ENCODE measurements at places on chromosomes 2 and 18. TPM values are rescaled to one million over a fixed set of nuclear protein-coding genes. Genes with fewer than 3 reads are reported as not detected.

- H3K4me3 ChIP-seq = no peak overlapping the region
- peaks cover 26% of the 10 kb centered on the region for H3K4me1 ChIP-seq
- DNase-seq = no peak
- H3K27me3 ChIP-seq = no peaks in the 10 kb centered on the region
Observed at GRCh38 chr2:241223211-241224017, 34.9 kb downstream of the ANO7 start.

The PJVK gene
- 7.9 TPM for total RNA-seq

DNA sequence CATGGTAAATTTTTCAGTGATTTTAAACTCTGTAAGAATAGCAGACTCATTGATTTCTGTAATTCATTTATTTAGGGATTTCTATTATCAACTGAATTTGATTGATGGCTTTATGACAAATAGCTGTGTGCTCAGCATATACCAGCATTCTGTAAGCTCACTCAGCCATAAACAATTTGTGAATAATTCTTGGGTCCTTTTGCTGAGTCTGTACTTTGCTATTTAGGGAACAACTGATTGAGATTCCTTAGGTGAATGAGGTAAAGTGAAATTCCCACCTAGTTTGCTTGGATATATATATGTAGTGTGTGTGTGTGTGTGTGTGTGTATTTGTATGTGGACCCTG, 76.7 kb upstream of the CAVIN2 start:
- H3K4me3 ChIP-seq = no peak overlapping the region
- no peak for DNase-seq
- no peak overlapping the region for H3K27ac ChIP-seq
- no peaks in the 10 kb centered on the region for H3K27me3 ChIP-seq
- no peaks in the 10 kb centered on the region for H3K4me1 ChIP-seq

The EML6 gene
- total RNA-seq = 6.9 TPM

GRCh38 chr2:165055082-165055851, 99.9 kb upstream of the SLC38A11 start:
- H3K4me3 ChIP-seq = no peak overlapping the region
- no peaks in the 10 kb centered on the region for H3K27me3 ChIP-seq
- H3K4me1 ChIP-seq = no peaks in the 10 kb centered on the region
- no peaks in the 10 kb centered on the region for H3K36me3 ChIP-seq
- no peak overlapping the region for H3K27ac ChIP-seq

DNA sequence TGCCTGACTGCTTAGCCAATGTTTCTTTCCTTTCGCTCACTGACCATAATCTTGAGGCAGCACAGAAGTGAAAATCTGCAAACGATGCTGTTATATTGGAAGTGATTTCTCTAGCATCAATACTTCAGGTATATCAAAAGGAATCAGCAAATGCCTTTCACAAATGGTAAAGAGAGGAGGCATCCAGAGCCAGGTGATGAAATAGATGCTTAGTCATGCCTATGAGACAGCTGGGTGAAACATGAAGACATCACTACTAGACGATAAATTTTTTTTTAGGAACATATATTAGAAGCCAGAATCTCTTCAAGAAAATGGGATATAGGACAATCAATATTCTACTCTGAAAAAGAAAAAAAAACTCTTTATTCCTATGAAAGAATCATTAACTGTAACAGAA, 249.2 kb upstream of the SLC39A10 start:
- no peaks in the 10 kb centered on the region for H3K4me1 ChIP-seq
- no peaks in the 10 kb centered on the region for H3K27me3 ChIP-seq
- H3K4me3 ChIP-seq = no peak overlapping the region

GRCh38 chr2:8335801-8336200, 346.1 kb upstream of the ID2 start:
- DNase-seq = no peak
- H3K27ac ChIP-seq = no peak overlapping the region
- no peaks in the 10 kb centered on the region for H3K27me3 ChIP-seq
- H3K36me3 ChIP-seq = no peaks in the 10 kb centered on the region

The NCKAP5 gene
- total RNA-seq = 8.9 TPM

- peaks cover 17% of the 10 kb centered on the region for H3K36me3 ChIP-seq
- no peak for DNase-seq
- H3K4me1 ChIP-seq = no peaks in the 10 kb centered on the region
Observed at GRCh38 chr2:127626917-127627739, 18.8 kb upstream of the GPR17 start.

- no peak overlapping the region for H3K27ac ChIP-seq
- H3K4me1 ChIP-seq = no peaks in the 10 kb centered on the region
- H3K36me3 ChIP-seq = no peaks in the 10 kb centered on the region
- no peaks in the 10 kb centered on the region for H3K27me3 ChIP-seq
Observed at GRCh38 chr2:64177315-64177714, 33.1 kb upstream of the PELI1 start.

GRCh38 chr2:51505533-51505932, 473.6 kb upstream of the NRXN1 start:
- H3K36me3 ChIP-seq = no peaks in the 10 kb centered on the region
- no peaks in the 10 kb centered on the region for H3K4me1 ChIP-seq
- DNase-seq = no peak
- H3K27me3 ChIP-seq = no peaks in the 10 kb centered on the region
- H3K27ac ChIP-seq = no peak overlapping the region

The UPP2 gene
- 0.55 TPM for total RNA-seq

DNA sequence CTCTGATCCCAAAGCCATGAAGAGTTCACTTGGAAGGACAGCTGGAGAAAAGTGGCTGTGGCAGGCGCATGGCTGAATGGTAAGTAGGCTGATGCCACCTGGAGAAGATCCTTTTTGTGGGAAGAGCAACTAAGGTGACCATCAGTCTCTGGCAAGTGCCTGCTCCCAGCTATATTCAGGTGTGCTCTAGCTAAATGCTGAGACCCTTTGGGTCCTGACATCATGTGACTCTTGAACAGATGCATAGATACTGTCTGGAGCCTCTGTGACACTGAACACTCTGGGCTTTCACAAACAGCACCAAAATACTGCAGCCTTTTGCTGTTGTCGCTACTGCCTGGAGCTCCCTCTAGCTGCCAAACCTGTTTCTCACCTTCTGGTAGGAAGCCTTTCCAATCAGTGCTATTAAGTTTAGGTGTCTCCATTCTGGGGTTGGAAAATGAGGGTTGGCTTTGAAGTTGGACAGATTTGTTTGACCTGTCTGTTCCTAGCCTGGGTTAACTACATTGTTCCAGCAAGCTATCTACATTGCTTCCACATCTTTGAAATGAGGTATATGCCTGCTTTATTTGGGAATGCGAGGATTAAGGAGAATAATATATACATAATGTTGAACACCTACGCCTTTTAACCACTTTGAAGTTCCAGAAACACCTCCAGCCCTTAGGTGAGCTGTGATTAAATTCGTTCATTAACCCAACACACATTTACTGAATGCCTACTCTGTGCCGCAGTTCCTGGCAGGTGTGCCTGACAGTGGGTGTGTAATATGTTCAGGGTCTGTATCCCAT, 3.1 kb downstream of the EGR4 start:
- H3K27me3 ChIP-seq = peaks cover 80% of the 10 kb centered on the region
- H3K27ac ChIP-seq = no peak overlapping the region
- peak; percentile 77 for DNase-seq
- peaks cover 25% of the 10 kb centered on the region for H3K4me1 ChIP-seq
- H3K4me3 ChIP-seq = no peak overlapping the region
- H3K36me3 ChIP-seq = no peaks in the 10 kb centered on the region

DNA sequence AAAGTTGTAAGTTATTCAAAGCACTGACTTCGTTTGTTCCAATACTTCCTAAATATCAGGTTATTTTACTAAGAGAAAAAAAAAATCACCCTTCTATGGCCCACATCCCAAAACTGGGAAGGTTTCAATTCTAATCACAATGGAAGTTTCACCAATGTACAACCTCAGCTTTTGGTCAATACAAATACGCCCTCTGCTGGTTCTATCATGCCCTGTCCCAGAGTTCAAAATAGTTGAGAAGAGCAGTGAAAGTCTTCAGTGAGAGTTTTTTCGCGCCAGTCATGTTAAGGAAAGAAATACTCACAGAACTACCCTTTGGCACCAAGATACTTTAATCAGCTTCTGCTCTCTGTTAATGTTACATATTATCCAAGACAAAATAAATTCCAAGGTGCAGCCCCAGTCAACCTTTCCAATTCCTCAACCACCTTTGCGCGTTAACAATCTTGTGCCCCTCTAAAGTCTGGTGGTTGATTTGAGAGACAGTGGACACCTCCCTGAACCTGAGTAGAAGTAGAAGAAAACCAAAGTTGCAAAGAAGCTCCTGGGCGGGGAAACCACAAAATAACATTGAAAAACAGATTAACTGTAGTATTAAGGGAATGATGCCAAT, 59.9 kb downstream of the SUMO1 start:
- H3K36me3 ChIP-seq = no peaks in the 10 kb centered on the region
- H3K27ac ChIP-seq = no peak overlapping the region
- H3K4me1 ChIP-seq = no peaks in the 10 kb centered on the region
- H3K27me3 ChIP-seq = no peaks in the 10 kb centered on the region
- H3K4me3 ChIP-seq = no peak overlapping the region

- no peak for DNase-seq
- H3K4me1 ChIP-seq = no peaks in the 10 kb centered on the region
- H3K36me3 ChIP-seq = no peaks in the 10 kb centered on the region
- no peaks in the 10 kb centered on the region for H3K27me3 ChIP-seq
- no peak overlapping the region for H3K27ac ChIP-seq
- no peak overlapping the region for H3K4me3 ChIP-seq
Observed at GRCh38 chr2:74206180-74206688, 7.8 kb downstream of the MTHFD2 start.

- H3K36me3 ChIP-seq = peaks cover 67% of the 10 kb centered on the region
- peaks cover 9% of the 10 kb centered on the region for H3K4me1 ChIP-seq
- DNase-seq = peak; percentile 51
- no peak overlapping the region for H3K27ac ChIP-seq
- H3K27me3 ChIP-seq = no peaks in the 10 kb centered on the region
Observed at GRCh38 chr2:100391735-100392515, 25.5 kb downstream of the CHST10 start.

The GREB1L gene
- 7.9 TPM for total RNA-seq

- no peak for DNase-seq
- no peaks in the 10 kb centered on the region for H3K27me3 ChIP-seq
- no peak overlapping the region for H3K27ac ChIP-seq
- H3K4me3 ChIP-seq = no peak overlapping the region
- H3K4me1 ChIP-seq = no peaks in the 10 kb centered on the region
- no peaks in the 10 kb centered on the region for H3K36me3 ChIP-seq
Observed at GRCh38 chr2:68732036-68732932, 2.3 kb upstream of the ARHGAP25 start.

DNA sequence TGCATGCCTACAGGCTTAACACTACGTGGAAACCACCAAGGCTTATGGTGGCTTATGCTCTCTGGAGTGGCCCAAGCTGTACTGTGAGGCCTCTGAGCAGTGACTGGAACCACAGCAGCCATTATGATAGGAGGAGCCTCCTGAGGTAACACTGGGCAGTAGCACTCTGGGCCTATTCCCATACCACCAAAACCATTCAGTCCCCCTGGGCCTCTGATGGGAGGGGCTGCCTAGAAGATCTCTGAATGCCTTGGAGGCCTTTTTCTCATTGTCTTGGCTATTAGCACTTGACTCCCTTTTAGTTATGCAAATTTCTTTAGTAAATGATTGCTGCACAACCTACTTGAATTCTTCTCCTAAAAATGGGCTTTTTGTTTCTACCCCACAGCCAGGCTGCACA, 985.0 kb downstream of the DPP10 start:
- H3K36me3 ChIP-seq = no peaks in the 10 kb centered on the region
- DNase-seq = no peak
- no peak overlapping the region for H3K4me3 ChIP-seq
- H3K27ac ChIP-seq = no peak overlapping the region

GRCh38 chr2:10517351-10518043, 69.4 kb upstream of the ODC1 start:
- no peaks in the 10 kb centered on the region for H3K36me3 ChIP-seq
- no peak for DNase-seq
- H3K4me1 ChIP-seq = no peaks in the 10 kb centered on the region
- no peak overlapping the region for H3K27ac ChIP-seq
- H3K27me3 ChIP-seq = no peaks in the 10 kb centered on the region
- H3K4me3 ChIP-seq = no peak overlapping the region

The L3MBTL4 gene
- 11.5 TPM for total RNA-seq

- no peak for DNase-seq
- H3K4me3 ChIP-seq = no peak overlapping the region
- H3K27ac ChIP-seq = no peak overlapping the region
- H3K36me3 ChIP-seq = no peaks in the 10 kb centered on the region
- no peaks in the 10 kb centered on the region for H3K27me3 ChIP-seq
Observed at GRCh38 chr2:158546412-158547144, 89.8 kb downstream of the PKP4 start.

The TNS1 gene
- 54.3 TPM for total RNA-seq

The LRRC30 gene
- total RNA-seq = not detected

DNA sequence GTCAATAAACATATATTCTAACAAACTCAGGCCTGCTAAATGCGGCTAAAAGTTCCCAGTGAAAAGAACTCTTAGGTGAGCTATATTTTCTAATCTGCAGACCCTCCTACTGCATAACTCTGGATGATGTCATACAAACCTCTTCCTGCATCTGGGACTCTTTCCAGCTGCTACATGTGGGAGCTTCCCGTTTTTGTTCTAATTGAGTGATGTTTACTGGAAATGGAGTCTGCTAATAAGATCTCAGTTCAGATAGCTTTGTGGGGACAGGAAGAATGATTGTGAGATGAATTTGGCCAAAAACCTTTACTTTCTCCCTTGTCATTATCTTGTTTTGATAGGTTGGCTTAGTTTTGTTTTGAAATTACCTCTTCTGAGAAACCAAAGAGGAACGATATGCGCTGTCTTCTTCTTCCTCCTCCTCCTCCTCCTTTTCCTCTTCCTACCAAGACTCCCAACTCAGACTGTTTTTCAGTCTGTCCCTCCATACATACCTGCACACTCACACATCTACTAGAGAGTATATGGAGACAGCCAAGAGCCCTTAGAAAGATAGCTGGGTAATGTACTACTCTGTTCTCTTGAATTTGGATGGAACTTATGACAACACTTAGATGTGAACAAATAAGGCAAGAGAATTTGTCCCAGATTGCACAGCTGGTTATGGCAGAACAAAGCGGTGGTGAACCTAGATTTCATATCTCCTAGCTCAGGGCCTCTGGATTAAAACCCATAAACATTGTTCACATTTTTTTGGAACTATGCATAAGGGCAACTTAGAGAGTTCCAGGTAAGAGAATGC, 39.8 kb upstream of the AAK1 start:
- no peak for DNase-seq
- H3K4me1 ChIP-seq = no peaks in the 10 kb centered on the region
- H3K27ac ChIP-seq = peak overlapping the region; percentile 33

DNA sequence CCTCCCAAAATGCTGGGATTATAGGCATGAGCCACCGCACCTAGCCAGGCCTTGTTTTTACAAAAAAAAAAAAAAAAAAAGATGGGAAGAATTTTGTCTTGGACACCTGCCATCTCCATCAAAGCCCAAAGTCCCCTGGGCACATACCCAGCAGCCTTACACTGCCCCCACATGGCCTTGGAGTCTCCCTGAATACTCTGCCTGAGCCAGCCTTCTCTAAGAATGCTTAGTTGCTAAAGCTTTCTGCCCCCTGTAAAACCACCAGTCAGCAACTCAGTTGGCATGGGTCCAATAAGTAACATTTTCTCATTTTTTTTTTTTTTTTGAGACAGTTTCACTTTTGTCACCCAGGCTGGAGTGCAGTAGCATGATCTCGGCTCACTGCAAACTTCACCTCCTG, 40.6 kb downstream of the SPC25 start:
- H3K4me1 ChIP-seq = no peaks in the 10 kb centered on the region
- no peaks in the 10 kb centered on the region for H3K36me3 ChIP-seq
- H3K4me3 ChIP-seq = no peak overlapping the region
- no peaks in the 10 kb centered on the region for H3K27me3 ChIP-seq
- no peak overlapping the region for H3K27ac ChIP-seq

The DBI gene
- total RNA-seq = 134 TPM

The PELI1 gene
- total RNA-seq = 45.4 TPM
